ENCODE measurements at places on chromosomes 2 and 18. TPM values are rescaled to one million over a fixed set of nuclear protein-coding genes. Genes with fewer than 3 reads are reported as not detected.

DNA sequence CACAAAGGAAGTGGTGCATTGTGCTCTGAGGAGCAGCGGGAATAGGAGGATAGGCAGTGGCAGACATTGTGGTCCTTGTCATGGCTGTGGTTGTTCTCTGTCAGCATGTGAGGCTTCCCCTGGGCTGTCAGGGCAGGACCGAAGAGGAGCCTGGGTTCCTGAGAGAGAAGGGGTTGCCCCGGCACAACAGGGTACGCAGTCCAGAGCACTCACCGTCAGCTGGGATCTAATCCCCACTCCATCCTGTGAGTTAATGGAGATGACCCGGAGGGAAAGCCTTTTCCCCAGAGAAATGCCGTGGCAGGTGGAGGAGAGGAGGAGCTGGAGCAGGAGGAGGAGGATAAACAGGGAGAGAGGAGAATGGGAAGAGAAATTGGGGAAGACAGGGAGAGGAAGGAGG lies 396.7 kb upstream of the HS6ST1 start:
- DNase-seq: no peak

DNA sequence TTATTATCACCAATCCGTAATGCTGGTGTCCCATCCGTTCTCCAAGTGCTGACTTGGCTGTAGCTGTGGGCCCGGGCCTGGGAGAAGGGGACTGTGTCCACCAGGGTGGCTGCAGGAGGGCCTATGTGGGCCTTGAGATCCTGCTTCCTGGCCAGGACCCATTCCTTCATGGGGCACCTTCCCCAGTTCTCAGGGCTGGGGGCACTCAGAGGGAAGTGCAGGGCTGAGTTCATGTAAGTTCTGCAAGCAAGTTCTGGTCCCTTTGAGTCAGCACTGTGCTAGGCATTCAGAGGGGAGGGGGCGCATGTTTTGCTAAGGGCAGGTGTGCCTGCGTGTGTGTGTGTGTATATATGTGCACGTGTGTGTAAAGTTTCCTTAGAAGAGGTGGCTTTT lies 94.0 kb downstream of the GLI2 start:
- DNase-seq: no peak

GRCh38 chr18:76621782-76622495 lies 126.9 kb upstream of the ZNF516 start:
- no peak for DNase-seq

DNA sequence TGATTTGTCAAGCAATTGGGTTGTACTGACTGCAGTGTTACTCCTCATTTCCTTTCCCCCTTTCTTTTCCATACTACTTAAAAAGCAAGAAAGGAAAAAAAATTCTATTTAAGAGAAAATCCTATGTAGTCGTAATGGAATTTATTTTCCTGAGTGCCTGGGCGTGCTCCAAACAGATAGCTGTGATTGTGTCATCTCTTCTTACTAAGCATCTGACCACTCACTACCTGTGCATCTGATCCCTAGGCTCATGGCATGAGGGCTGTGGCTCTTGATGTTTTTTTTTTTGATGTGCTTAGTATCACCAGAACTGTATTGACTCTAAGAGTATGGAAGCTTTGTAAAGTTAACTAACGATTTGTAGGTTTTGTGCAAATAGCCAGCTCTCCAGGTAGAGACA lies 19.0 kb downstream of the CRIM1 start:
- DNase-seq: no peak

DNA sequence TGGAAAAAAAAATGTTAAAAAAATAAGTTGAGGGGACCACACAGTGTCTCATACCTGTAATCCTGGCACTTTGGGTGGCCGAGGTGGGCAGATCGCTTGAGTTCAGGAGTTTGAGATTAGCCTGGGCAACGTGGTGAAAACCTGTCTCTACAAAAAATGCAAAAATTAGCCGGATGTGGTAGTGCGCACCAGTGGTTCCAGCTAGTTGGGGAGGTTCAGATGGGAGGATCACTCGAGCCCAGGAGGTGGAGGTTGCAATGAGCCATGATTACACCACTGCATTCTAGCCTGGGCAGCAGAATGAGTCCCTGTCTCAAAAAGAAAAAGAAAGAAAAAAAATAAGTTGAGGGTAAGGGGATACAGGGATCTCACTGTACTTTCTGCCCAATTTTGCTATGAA lies 6.1 kb upstream of the KYNU start:
- no peak for DNase-seq

DNA sequence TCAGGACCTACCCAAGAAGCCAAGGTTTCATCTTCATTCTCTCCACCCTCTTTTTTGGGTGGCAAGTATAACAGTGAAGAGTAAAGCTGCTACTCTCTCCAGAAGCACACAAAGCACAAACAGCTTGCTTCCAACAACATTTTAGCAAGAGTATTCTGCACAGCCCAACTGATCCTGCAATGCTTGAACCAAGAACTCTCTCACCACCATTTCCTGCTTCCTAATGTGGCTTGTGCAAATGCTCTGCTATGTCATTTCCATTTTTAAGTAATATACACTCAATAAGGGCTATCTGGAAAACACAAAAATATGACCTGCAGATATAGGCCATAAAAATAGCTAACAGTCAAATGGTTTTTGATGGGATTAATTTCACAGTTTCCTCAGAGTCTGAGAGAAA lies 24.1 kb upstream of the IHH start:
- no peak for DNase-seq

DNA sequence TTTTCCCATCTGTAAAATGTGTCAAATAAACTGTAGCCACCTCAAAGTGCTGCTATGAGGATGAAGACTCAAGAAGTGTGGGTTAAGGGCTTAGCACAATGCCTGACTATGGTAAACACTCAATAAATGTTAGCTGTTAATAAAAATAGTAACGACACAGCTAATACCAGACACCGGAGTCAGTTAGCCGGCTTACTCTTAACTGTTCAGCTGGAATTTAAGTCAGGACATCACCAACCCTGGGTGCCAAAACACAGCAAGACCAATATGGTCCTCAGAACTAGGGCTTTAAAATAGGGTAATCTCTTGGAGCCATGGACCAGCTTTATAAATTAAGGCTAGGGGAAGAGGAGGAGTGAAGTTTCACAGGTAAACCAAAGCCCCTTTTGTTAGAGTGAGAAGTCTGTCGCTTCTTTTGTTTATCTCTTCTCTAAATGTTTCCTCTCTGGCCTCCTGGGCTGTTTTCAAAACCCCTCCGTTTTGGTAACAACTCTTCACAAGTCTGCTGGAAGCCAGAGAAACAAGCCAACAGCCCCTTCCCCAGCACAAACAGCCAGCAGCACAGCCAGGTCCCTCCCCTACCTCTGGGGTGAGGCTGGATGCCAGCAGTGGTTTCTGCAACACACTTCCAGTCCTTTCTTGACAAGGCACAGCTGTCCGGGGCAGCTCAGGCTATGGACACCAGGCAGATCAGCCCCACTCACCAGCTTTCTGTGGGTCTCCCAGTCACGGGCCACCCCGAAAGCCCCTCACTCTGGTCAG lies 13.8 kb upstream of the FZD7 start:
- no peak for DNase-seq

- no peak for DNase-seq
These were observed 12.9 kb upstream of the NCKAP5 start for GRCh38 chr2:133581010-133581760.

DNA sequence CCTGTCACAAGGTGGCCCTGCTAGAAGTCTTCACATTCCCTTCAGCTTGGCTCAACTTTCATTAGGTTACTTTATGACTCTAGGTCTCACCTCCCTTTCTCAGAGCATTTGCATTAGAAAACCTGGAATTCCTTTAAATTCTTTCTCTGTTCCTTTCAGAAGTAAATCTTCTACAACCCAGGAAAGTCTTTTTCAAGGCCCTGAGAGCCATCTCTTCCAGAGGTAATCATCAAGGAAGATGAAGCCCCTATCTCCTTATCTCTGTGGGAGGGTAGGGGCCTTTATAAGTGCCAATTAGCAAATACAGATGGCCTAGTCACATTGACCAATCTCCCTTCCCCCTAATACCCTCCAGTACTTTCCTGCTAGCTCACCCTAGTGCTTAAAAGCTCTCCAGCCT lies 848.0 kb upstream of the FAM98A start:
- no peak for DNase-seq

DNA sequence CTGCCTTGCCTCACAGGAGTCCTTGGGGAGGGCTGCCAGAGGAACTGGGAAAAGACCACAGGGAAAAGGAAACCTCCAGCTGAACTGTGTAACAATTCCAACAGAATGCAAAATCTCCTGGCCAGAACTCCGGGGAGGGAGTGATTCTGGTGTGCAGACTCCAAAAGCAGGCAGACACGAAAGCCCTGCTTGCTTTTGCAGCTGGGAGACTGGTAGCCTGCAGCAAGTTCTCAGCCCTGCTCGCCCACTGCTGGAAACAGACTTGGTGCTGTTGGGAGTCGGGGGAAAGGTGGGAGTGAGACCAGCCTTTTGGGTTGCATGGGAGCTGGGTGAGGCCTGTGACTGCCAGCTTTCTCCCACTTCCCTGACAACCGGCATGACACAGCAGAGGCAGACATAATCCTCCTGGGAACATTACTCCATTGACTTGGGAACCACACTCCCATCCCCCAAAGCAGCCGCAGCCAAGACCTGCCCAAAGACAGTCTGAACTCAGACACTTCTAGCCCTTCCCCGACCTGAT lies 26.0 kb upstream of the NMI start:
- DNase-seq: no peak

Gene ZNF521
- total RNA-seq: not detected

Gene TLX2
- 0.69 TPM for total RNA-seq

Gene VAMP8
- 128 TPM for total RNA-seq
